ENCODE measurements at places on chromosomes 12 and 14.

- no peak for DNase-seq
Observed at GRCh38 chr14:70810621-70811020, 1.3 kb upstream of the MAP3K9 start.

GRCh38 chr12:12922978-12923377 is 29.0 kb downstream of the GPRC5D start:
- DNase-seq, result no peak

DNA sequence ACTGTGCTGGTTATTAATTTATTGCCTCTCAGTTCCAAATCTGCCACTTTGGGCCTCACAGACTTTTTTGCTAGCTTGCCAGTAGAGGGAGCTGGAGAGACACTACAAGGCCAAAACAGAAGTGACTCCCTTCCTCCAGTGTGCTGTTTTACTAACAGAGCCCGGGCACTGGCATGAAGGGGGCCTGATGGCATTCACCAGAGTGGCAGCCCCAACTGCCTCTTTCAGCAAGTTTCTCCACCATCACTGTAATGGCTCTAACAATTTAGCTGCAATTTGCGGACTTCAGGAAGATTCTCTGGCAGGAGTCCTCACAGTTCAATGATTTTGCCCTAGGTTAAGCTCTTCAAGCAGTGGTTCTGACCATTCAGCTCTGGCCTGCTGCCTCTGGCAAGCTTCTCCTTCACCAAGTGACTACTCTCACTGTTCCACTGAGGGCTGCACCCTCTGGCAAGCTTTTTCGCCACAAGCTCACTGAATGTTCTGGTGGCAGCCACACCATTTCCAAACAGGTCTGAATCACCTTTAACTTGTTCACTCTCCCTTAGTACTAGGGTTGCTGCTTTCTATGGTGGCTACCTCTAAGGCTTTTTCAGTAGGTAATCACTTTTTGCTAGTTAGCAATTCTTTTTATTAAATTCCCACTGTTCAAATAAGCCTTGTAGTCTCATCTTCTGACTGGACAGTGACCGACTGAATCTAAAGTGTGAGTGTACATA is 104.9 kb downstream of the ZC3H14 start:
- DNase-seq, result peak; percentile 46

DNA sequence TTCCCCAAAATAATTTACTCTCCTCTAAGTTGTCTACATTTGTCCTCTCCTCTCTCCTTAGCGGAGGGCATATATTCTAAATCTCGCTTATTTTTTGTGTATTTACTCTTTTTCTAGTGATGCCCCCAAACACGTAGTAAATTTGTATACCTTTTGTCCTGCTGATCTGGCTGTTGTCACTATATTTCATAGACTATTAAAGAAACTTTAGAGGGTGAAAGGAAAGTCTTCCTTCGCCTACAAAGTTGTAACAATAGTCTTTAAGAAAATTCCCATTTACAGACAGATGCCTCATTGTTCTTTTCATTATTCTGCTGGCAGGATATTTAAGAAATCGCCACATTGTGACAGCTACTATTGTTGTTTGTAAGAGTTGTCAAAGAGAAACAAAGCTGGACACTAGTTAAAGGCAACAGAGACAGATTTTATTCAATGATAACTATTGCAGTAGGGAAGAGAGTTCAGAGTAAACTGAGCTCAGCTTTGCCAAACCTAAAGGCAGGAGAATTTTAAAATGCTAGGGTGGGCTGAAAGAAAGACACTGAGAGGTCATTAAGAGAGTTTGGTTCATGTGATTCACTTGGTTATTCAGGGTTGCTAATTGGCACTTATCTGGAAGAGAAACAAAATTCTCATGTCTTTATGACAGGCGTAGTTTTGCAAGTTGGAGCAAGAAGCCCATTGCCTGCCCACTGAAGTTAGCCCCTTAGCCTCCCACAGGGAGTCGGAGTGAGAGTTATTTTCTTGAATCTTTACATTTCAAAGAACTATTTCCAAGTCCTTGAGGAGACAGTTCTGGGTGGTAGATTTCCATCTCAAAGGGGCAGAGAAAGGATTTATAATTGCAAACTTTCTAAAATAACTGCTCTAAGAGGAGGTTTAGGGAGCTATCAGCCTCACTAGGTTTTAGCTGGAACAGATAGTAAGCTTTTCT is 1272.5 kb upstream of the SEL1L start:
- DNase-seq, result no peak

- peak; percentile 48 for DNase-seq
Observed at GRCh38 chr14:34227834-34228649, 234.0 kb downstream of the SPTSSA start.

- no peak for DNase-seq
Observed at GRCh38 chr14:63659726-63660125, 18.1 kb upstream of the WDR89 start.

- DNase-seq, result peak; percentile 69
Observed at GRCh38 chr14:103189481-103190470, 66.5 kb downstream of the TNFAIP2 start.

DNA sequence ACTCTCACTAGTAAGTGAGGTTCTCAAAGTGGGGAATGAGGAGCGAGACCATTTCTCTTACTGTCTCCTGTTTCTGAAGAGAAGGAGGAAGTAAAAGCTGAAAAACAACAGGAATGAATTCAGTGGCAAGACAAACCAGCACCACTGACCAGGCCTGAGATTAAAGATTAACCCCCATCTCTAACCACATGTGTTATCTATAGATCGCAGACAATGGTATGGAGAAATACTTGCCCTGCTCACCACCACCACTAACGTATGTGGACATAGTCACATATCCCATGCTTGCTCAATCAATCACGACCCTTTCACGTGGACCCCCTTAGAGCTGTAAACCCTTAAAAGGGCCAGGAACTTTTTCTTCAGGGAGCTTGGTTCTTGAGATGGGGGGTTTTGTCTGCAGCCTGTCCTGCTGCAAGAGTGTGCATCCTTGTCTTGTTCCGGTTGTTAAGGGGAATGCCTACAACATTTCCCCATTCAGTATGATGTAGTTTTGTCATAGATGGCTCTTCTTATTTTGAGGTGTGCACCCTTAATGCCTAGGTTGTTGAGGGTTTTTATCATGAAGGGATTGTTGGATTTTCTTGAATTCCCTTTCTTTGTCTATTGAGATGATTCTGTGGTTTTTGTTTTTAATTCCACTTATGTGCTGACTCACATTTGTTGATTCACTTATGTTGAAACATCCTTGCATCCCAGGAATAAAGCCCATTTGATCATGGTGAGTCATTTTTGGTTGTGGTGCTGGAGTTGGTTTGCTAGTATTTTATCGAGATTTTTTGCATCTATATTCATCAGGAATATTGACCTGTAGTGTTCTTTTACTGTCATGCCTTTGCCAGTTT is 698.8 kb upstream of the LMO3 start:
- DNase-seq, result no peak

- no peak for DNase-seq
Observed at GRCh38 chr12:108645686-108646599, 12.2 kb upstream of the SELPLG start.

DNA sequence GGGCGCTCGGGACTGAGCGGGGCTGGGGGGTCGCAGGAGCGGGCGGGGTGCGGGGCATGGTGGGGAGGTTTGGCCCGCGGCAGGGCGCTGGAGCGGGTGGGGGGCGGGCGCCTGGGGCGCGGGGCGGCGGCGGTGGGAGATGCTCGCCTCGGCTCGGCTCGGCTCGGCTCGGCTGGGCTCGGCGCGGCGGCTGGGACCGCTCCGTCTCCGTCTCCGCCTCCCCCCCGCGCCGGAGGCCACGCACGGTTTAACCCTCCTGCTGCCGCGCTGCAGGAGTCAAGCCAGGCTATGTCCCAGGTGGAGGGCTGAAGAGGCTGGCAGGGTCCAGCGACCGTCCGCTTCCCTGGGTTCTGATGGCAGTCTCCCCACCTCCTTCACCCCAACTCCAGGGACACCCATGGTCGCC is at the start of gene PIANP:
TSS of gene PIANP (minus strand) at position 170 of the 406 bp plus-strand sequence. CDS start 2,754 bp downstream, outside the sequence.
- DNase-seq, result peak; percentile 92

DNA sequence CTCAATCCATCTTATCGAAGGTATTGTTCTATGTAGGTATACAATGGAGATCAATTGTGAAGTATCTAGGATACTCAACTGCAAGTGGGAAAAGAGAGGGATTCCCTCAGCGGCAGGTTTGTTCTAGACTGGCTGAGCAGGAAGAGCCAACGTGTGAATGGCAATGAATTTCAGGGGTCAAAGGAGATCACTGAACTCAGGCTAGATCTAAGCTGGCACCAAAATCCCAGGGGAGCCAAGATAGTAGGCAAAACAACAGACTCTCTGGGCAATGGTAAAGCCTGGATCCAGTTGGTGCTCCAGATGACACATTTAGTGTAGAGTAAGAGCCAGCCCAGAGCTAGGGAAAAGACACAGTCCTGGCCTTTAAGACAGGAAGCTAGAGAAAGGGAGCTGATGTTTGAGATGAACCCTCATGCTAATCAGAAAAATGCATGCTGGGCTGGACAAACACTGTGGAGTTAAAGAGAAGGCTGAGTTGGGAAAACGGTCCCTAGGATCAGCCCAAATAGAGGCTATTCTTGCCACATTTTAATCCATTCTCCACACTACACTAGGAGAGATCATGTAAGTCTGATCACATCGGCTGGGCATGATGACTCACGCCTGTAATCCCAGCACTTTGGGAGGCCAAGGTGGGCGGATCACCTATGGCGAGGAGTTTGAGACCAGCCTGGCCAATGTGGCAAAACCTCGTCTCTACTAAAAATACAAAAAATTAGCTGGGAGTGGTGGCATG is 45.6 kb downstream of the EFCAB11 start:
- DNase-seq, result no peak

DNA sequence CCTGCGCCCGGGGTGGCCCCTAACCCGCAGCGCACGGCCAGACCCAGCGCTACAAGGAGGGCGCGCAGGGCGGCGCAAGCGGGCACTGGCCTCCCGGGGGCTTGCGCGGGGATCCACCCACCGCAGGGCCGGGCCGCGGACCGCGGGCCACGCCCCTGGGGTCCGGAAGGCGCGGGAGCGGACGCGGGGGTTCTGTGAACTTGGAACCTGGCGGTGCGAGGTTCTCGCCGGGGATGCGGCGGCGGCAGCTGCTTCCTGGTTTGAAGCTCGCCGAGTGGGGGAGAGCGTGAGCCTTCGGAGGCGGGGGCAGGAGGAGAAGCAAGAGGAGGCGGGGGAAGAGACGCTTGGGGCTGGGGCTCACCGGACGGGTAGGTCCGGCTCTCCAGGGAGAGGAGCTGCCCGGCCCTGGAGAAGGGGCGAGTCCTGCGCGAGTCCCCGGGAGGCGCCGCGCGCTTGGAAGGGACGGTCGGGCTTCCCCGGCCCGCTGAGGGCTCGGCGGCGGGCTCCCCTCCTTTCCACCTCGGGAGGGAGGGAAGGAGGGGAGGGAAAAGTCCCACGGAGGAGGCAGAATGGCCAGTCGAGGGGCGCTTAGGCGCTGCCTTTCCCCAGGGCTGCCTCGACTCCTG is at the start of gene PRKCH:
TSS of gene PRKCH (plus strand) at position 195 of the 626 bp plus-strand sequence. CDS start 523 bp downstream, outside the sequence.
- peak; percentile 89 for DNase-seq

DNA sequence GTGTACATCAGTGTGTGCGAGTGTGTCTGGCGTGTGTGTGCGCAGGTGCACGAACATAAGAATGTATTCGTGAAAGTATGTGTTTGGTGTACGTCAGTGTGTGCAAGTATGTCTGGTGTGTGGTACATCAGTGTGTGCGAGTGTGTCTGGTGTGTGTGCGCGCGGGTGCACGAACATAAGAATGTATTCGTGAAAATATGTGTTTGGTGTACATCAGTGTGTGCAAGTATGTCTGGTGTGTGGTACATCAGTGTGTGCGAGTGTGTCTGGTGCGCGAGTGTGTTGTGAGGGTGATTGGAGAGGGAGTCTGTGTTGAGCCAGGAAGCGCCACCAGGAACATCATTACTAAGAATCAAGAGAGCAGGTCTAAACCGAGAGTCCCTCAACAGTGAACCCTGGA is 143.8 kb downstream of the BCL11B start:
- no peak for DNase-seq

- DNase-seq, result no peak
Observed at GRCh38 chr12:30829876-30830275, 75.1 kb upstream of the CAPRIN2 start.

- DNase-seq, result no peak
Observed at GRCh38 chr14:43591776-43592175, 915.3 kb downstream of the FSCB start.

DNA sequence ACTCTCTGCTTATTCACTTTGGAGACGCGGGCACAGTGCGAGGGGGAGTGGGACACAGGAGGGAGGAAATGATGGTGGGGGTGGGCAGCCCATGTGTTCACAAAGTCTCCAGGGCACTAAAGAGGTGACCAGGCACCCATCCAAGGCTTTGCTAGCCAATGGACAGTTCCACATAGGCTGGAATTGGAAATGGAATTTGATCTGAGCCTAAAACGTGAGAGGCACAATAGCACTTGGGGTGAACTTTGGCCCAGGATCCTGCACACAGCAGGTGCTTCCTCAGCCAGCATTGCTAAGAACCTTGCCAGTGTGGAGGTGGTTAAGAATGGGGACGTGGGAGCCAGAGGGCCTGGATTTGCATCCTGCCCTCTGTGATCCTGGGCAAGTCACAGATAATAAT is 193.8 kb downstream of the CHST11 start:
- DNase-seq, result no peak

DNA sequence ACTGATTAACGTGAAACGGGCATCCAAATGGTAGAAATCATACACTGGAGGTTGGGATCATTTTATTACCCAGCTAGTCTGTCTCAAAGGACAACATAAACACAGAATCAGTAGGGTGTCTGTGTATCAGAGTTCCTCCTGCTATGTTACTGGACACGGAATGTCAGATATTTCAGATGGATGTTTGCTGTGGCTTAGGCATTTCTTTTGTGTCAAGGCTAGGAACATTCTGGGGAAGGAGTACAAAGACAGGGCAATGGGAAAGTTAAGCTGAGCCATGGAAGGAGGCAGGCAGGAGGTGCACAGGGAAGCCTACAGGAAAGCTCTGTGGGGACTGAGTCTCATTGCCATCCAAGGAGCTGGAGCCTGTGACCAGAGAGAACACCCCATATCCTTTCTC is 254.6 kb downstream of the C12orf75 start:
- DNase-seq, result no peak

DNA sequence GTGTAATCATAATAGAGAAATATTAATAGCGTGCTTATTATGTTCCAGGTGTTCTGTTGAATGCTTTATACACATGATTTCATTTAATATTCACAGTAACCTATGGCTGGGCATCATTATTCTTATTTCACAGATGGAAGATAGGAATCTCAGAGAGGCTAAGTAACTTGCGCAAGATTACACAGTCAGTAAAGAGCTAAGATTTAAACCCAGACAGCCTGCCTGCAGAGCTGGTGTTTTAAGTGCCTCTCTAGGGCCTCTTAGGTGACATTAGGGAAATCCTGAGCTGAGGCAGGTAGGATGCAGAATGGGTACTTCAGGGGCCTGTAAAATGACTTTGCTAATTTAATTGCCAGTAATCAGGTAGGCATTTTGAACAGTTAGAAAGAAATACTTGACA is 18.5 kb upstream of the BHLHE41 start:
- DNase-seq, result no peak

All from upper lobe of left lung (tissue), 6 donors.